ENCODE measurements at places on chromosomes 16 and 17.
A peak's percentile ranks its signal among the peaks of the same experiment; 100 is the strongest.

GRCh38 chr17:80104321-80104955 is 3.1 kb downstream of the GAA start:
- DNase-seq = no peak

DNA sequence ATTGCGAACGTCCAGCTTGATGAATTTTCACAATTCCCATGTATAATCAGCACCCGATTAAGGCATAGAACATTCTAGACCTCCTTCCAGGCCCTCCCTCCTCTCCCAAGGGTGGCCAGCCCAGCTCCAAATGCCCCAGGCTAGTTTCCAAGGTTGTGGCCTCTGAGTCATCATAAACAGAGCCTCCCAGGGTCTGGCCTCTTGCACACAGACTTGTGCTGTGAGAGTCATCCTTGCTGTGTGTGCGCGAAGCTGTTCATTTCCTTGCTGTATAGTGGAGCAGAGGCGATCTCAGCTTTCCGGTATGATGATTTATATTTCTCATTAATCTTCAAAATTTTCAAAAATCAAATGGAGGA is 20.5 kb upstream of the JPH3 start:
- DNase-seq = no peak

GRCh38 chr17:36851250-36851649 is 86.0 kb upstream of the LHX1 start:
- no peak for DNase-seq

GRCh38 chr16:77212741-77213541 is 13.7 kb downstream of the SYCE1L start:
- DNase-seq = peak; percentile 27

DNA sequence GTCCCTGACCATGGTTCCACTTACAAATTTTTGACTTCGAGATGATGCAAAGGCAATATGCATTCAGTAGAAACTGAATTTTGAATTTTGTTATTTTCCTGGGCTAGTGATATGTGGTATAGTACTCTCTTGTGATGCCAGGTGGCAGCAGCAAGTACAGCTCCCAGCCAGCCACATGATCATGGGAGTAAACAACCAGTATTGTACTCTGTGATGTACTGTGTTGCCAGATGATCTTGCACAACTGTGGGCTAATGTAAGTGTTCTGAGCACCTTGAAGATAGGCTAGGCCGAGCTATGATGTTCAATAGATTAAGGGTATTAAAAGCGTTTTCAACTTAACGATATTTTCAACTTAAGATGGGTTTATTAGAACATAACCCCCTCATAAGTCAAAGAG is 250.8 kb downstream of the STX8 start:
- DNase-seq = no peak

DNA sequence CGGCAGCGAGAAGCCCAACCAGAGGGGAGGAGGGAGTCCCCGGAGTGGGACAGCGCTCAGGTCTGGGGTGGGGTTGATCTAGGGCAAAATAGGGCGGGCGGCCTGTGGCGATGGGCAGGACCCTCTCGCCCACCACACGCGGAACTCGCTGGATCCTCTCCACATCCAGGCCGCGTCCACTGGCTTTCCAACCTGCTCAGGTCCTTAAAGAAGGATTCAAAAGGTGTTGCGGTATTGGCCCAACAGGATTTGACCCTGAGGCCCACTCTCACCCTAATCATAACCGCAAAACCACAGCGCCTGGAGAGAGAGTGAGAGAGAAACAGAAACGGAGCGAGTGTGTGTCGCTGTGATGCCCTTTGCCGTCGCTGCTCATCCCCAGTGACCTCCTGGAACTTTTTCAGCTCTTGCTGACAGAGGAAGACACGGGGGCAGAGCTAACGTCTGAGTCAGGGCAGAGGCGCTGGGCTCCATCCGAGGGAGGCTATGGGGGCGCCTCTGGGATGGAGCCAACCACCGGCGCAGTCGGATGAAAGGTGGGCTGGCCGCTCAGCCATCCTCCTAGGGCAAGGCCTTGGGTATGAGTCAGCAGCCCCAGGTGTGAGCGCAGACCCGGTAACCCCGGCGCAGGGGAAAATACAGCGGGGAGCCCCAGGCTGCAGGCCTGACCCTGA is 16.7 kb upstream of the OR1F1 start:
- no peak for DNase-seq

- no peak for DNase-seq
Observed at GRCh38 chr16:3388325-3388724, 12.5 kb downstream of the ZSCAN32 start.

DNA sequence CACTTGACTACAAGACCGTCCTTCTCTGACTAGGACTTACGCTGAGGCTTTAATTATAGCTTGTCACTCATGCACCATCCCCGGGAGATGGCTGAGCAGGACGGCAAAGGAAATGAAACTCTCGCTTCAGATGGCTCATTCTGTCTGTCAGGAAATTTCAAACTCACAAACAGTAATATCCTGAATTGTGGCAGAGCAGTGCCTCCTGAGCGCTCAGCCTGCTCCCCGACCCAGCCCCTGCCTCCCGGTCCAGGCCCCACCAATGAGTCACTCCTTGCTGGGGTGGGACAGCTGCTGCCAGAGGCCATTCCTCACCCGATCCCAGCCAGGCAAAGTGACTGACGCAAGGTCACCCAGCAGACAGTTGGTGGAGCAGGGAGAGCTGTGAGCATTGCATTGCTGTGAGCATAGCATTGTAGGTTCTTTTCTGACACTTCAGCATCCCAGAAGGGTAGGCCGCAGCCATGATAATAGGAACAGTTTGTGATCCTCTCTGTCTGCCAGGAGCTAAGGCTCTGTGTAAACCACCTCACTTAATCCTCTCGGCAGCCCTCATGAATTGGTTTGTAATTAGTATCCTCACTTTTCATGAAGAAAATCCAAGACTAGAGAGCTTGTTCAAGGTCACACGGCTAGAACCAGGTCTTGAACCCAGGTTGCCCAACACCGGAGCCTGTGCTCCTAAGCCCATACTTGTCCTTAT is 20.9 kb downstream of the CCDC182 start:
- DNase-seq = no peak

GRCh38 chr16:83220066-83220465 is 587.7 kb upstream of the HSBP1 start:
- no peak for DNase-seq

DNA sequence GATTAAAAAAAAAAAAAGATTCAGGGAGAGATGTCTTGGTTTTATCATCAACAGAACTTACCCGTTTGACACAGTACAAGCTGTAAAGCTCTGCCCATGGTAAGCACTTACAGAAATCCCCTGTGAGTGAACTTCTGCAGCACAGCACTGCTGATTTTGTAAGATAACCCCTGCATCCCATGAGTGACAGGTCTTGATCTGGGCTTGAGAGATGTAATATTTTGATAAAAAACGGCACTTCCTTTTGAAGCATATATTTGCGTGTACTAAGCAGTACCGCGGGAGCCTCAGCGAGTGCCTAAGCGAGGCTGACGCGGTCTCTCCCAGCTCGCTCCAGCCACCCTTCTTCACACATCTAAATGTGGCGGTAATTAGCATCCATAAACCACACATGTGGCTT is 50.5 kb downstream of the IKZF3 start:
- DNase-seq = peak; percentile 28

GRCh38 chr17:13140750-13141149 is 122.9 kb upstream of the ELAC2 start:
- no peak for DNase-seq

- no peak for DNase-seq
Observed at GRCh38 chr16:89847940-89848297, 19.6 kb downstream of the SPIRE2 start.

GRCh38 chr16:16005721-16006120 is 56.3 kb downstream of the ABCC1 start:
- no peak for DNase-seq

- DNase-seq = no peak
Observed at GRCh38 chr16:19095654-19096053, 18.1 kb upstream of the ITPRIPL2 start.

- no peak for DNase-seq
Observed at GRCh38 chr17:19728084-19728495, 11.7 kb upstream of the SLC47A2 start.

GRCh38 chr17:3792481-3792880 is 8.5 kb downstream of the ITGAE start:
- no peak for DNase-seq

- DNase-seq = no peak
Observed at GRCh38 chr16:50717091-50717490, 23.7 kb downstream of the NOD2 start.

DNA sequence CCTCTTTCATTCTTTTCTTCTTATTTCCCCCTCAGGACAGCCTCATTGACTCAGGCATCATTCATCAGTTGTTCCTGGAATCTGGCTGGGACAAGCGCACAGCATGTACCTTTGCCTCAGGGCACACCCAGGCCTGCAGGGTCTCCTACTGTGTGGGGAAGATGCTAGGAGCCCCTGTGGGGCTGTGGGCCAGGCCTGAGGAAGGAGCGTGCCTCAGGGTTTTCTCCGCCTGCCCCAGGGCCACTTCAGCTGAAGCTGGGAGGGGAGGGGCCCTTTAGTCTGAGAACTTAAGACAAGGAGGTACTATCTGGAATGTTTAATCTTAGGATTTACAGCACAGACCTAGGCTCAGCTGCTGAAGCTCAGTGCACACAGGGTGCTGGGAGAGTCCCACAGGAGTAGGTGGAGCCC is 7.9 kb downstream of the ELMO3 start:
- DNase-seq = no peak

- DNase-seq = no peak
Observed at GRCh38 chr17:33113276-33113990, 121.8 kb downstream of the SPACA3 start.
